GM23338 (cell line): ENCODE measurements at places on chromosomes 13 and 19. TPM values are rescaled to one million over a fixed set of nuclear protein-coding genes. Genes with fewer than 3 reads are reported as not detected.

Gene SIX5
- 16.1 and 22.6 TPM in 2 replicates for total RNA-seq

Gene CRLF1
- total RNA-seq: 17.1 and 18.1 TPM in 2 replicates

Gene CYP4F3
- not detected in 2 replicates for total RNA-seq

Gene KCNC3
- 2.7 and 3.4 TPM in 2 replicates for total RNA-seq

Gene FREM2
- total RNA-seq: 29.6 and 29.8 TPM in 2 replicates

Gene CD37
- total RNA-seq: not detected in 2 replicates

Gene TFPT
- total RNA-seq: 12.0 and 16.2 TPM in 2 replicates

Gene FFAR2
- not detected in 2 replicates for total RNA-seq
